ENCODE measurements at places on chromosomes 6 and 20.
A peak's percentile ranks its signal among the peaks of the same experiment; 100 is the strongest.

- DNase-seq, result no peak
Observed at GRCh38 chr6:76026101-76026500, 46.4 kb downstream of the IMPG1 start.

DNA sequence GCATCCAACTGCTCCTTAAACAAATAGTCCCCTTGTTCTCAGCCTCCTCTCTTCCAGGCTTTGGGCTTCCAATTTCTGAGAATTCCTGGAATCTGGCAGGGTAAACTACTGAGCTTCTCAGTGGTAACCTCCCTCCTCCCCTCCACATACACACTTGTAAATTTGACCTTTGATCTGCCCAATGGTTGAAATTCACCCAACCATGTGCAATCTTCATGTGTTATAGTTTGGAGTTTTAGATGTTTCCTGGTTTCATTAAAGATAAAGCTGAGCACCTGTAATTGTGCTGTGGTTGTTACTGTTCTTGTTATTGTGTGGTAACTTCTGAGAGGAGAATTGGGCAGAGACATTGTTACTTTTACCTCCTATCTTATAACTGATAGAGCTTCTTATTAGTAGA, 328.4 kb downstream of the TPBG start:
- DNase-seq, result no peak

DNA sequence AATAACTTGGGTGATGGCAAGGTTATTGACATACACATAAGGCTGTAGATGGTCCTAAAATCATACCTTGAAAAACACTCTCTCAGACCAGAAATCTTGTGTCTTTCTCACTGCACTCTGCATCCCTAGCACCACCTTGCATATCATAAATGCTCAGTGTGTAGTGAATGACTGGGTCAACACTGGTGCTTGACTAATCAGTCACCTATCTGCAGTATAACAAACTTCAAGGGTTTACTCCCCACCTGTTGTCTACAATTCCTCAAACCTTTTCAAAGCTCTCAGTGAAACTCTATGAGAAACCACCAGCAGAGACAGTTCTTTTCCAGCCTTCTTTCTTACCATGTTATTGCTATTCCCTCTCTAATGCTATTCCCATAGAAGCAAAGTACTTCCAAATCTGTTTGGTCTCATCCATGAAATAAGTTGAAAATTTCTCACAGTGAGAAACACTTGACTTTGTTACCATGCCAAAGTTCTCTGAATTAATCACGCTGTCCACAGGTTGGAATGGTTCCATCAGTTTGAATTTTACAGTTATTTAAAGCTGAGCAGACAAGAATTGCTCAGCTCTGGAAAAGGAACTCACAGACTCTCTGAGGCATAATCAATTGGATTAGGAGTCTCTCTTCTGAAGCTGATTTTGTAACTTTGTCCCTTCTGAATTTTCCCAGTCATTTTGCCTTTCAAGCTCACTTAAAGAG, 104.8 kb upstream of the EYA4 start:
- DNase-seq, result no peak

DNA sequence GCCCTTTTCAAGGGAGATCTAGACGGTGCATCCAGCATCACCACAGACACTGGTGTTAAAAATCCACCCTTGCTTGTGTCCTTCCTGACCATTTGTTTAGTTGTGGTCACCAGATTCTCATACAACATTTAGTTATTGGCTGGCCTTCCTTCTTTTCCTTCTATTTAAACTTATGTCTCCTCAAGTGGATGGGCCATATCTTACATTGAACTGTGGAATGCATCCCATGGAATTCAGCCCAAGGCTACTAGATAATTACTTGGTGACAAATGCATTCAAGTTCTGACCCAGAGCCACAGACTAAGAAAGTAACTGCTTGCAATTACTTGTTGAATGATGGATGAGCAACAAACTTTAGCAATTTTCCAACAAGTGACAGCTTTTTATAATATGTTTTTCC, 198.9 kb upstream of the SSTR4 start:
- DNase-seq, result no peak

GRCh38 chr6:139514819-139515218, 140.4 kb upstream of the CITED2 start:
- DNase-seq, result no peak

GRCh38 chr20:23456873-23457272, 4.2 kb upstream of the CST11 start:
- DNase-seq, result no peak

DNA sequence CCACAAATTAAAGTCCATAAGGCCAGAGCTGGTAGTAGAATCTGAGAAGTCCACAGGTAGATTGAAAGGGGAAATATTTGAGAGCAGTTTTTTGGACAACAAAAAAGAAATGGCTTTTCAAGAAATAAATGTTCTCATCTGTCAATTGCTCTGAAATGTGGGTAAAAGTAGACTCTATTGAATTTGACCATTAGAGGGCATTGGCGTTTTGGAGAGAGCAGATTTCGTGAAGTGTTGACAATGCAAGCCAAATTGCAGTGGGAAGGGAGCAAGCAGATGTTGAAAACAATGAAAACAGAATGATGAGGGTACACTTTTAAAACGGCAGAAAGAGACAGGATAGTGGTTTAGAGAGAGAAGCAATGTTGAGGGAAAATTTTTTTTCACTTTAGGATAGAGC, 149.1 kb upstream of the FAM83B start:
- no peak for DNase-seq

- no peak for DNase-seq
Observed at GRCh38 chr6:56714982-56715456, 72.3 kb upstream of the DST start.

GRCh38 chr6:49676671-49677281, 36.6 kb downstream of the CRISP2 start:
- no peak for DNase-seq

- peak; percentile 81 for DNase-seq
Observed at GRCh38 chr6:87151781-87152525, 3.4 kb upstream of the ZNF292 start.

- DNase-seq, result no peak
Observed at GRCh38 chr20:59925899-59926298, 7.5 kb downstream of the SYCP2 start.

GRCh38 chr20:53302695-53303412, 290.8 kb downstream of the ZNF217 start:
- no peak for DNase-seq

GRCh38 chr6:85574932-85575598, 18.6 kb downstream of the SNX14 start:
- no peak for DNase-seq

GRCh38 chr20:61615806-61616205, 363.7 kb downstream of the CDH4 start:
- DNase-seq, result no peak

Data from CD4-positive, alpha-beta T cell treated with Interleukin-17A for 4 hours (primary cell).